ENCODE measurements at places on chromosomes 4 and X. TPM values are rescaled to one million over a fixed set of nuclear protein-coding genes. Genes with fewer than 3 reads are reported as not detected.

HSD17B13 gene
- total RNA-seq = 0.20 TPM

INPP4B gene
- not detected for total RNA-seq

BMP3 gene
- 55.0 TPM for total RNA-seq

PPBP gene
- not detected for total RNA-seq

DCLK2 gene
- total RNA-seq = not detected

ZDHHC15 gene
- total RNA-seq = not detected

TIGD4 gene
- total RNA-seq = 1.2 TPM

HSFX1 gene
- total RNA-seq = 0.80 TPM

CXorf49 gene
- total RNA-seq = not detected

PHKA1 gene
- total RNA-seq = not detected

MAGEA12 gene
- total RNA-seq = not detected

PLS3 gene
- not detected for total RNA-seq

VSIG4 gene
- not detected for total RNA-seq
